Activated CD8-positive, alpha-beta T cell treated with anti-CD3 and anti-CD28 coated beads, Interleukin-2, amount 10 ng/mL, durations not matched to agents 7 days and 5 days (primary cell): ENCODE measurements at places on chromosomes 2 and 18. TPM values are rescaled to one million over a fixed set of nuclear protein-coding genes. Genes with fewer than 3 reads are reported as not detected.

DNA sequence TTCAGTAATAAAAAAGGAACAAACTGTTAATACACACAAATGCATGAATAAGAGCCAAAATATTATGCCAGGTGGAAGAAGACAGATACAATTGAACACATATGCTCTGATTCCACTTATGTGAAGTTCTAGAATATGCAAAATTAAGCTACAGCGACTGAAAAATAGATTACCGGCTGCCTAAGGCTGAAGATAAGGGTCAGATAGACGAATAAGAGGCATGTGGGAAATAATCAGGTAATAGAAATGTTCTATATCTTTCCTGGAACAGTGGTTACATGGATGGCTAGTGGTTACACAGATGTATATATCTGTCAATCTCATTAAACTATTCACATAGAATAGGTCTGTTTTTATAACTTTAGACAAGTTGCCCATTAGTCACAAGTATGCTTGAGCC, 51.9 kb upstream of the REG3G start:
- DNase-seq: no peak

Gene ANKRD30BL
- not detected for total RNA-seq

DNA sequence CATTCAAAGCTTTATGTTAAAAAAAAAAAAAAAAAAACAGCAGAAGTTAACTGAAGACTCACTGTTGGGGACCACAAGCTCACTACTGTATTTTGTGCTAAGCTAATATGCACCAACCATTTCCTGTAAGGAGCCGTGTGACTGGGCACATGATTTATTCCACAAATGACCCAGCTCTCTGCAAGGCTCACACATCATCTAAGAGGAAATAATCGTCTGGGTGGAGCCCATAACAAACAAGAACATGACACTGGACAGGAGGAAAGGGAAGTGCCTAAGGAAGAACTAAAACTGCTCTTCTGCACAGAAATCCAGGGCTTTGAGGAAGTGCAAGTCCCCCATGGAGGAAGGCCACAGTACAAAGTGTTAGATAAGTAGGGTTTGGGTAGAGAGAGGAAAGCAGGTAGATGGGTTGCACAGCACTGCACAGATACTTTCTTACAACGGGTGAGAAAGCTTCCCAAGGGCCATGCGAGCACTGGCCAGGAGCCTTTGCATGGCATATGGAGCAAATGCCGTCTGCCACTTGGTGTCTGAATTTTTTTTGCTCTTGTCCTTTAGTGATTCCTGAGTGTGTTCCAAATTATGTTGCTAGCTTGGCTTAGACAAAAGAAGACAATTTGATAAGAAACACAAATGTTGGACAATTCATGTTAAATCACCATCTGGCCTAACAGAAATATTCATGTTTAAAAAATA, 24.4 kb downstream of the NFE2L2 start:
- peak; percentile 64 for DNase-seq

GRCh38 chr2:4662161-4662779, 958.9 kb downstream of the DCDC2C start:
- DNase-seq: no peak

DNA sequence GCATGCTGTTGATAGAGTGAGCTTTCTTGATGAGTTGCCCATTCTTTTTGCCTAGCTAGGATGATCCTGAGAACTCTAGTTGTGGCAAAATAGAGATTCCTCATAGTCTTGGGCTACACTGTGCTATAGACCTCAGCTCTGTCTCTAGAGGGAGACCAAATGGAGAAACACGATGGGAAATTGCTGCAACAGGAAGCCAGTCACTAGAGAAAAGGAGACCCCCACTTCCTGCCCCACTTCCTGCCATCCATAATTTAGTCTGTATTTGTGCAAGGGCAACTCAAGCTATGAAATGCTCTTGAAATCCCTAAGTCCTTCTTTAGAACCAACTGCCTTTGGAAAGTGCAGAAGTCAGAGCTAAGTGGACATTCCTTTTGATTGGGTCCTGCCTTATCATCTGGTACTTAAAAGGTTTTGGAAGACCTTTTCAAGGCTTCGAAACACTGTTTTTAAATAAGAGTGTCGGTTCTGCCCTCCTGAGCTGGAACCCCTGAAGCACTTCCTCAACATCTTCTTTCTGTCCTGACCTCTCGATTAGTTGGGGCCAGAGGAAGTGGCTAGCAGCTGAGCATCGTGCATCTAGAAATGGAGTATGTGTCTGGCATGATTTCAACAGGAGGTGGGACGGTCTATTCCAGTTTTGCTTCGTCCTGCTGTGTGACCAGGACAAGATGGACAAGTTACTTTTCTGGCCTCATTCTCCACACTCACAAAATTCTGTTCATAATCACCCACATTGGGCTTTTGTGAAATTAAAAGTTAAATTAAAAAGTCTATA, 8.6 kb upstream of the KCNE4 start:
- DNase-seq: no peak

- no peak for DNase-seq
Observed at GRCh38 chr2:195322324-195322723, 334.7 kb upstream of the SLC39A10 start.

GRCh38 chr2:238888781-238889180, 40.9 kb downstream of the TWIST2 start:
- DNase-seq: no peak

Gene BOLL
- total RNA-seq: not detected

DNA sequence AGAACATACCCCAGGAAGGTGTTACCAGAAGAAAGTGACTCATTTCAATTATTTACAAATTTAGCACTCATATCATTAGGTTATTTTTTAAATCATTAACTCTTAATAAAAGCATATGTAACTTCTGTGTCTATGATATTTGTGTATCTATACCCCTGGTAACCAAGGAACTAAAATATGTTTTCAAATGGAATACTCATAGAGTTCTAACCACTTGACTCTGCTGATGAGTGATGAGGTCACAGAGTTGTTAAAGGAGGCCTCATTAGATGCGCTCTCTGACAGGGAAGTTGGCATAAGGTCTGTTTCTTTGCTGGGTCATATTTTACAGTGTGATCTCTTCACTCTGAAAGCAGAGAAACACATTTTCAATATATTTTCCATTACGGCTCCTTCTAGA, 73.4 kb downstream of the CCDC150 start:
- DNase-seq: no peak

DNA sequence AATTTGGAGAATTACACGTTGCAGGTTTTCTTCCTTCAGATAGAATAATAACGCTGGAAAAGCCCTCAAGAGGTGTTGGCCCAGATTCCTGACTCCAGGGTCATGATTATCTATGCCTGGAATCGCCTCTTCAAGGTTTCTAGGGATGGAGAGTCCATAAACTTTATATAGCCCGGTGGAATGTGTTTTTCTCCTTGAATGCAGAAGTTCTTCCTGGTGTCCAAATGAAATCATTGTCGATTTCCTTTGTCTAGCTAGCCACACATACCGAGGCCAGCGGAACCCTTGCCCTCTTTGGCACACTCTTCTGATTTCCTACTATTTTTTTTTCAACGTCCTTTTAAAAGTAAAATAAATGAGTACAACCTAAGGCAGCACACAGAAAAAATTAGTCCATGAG, 117.8 kb downstream of the PID1 start:
- no peak for DNase-seq

- DNase-seq: no peak
Observed at GRCh38 chr2:100057901-100058261, 84.5 kb downstream of the AFF3 start.

Gene ACKR3
- total RNA-seq: 3.6 TPM

DNA sequence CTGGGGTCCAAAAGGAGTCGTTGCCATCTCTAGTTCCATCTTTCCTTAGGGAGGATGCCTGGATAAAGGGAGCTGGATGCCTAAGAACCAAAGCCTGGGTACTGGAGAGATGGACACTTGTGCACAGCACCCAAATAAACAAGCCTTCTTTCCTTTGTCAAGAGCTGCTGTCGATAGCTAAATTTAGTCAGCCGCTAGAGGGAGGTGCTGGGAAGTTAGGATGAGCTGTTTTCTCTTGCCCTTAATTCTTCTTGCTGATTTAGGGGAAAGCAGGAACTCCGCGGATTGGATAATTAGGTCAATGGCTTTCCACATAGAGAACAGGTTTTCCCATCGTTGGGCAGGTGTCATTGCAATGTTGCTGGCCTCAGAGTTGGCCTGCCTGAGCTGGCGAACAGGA, 30.9 kb upstream of the SERPINB12 start:
- peak; percentile 29 for DNase-seq

Gene AOX1
- not detected for total RNA-seq

Gene HRH4
- total RNA-seq: not detected

DNA sequence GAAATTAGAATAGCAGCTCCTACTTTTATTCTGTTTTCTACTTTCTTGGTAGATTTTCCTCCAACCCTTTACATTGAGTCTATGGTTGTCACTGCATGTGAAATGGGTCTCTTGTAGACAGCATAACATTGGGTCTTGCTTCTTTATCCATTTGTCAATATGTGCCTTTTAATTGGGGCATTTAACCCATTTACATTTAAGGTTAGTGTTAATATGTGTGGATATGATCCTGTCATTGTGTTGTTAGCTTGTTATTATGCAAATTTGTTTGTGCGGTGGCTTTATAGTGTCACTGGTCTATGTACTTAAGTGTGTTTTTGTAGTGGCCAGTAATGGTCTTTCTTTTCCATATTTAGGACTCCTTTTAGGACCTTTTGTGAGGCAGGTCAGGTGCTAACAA, 276.9 kb upstream of the SPHKAP start:
- DNase-seq: no peak

Gene IL36B
- total RNA-seq: not detected

DNA sequence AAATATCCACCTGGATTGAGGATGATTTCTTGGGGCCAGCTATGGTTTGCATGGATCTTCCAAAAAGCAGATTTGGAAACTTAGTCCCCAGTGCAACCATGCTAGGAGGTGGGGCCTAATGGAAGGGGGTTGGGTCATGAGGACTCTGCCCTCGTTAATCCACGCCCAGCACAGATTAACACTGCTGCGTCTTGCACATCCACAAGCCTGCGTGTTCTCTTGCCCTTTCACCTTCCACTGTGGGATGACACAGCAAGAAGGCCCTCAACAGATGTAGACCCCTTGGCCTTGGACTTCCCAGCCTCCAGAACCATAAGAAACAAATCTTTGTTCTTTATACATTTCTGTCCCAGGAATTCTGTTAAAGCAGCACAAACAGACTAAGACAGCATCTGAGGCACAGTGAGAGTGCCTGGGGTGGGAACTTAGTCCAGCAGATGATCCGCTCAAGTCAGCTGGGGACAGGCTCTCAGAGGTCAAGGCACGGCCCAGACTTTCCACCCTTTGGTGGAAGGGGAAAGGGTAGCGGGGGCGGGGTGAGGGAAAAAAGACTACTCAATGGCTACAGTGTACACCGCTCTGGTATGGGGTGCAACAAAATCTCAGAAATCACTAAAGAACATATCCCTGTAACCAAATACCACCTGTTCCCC, 2.4 kb downstream of the RAB17 start:
- DNase-seq: no peak
